ENCODE measurements at places on chromosomes 4 and X.

GRCh38 chr4:24003926-24004325 lies 114.1 kb upstream of the PPARGC1A start:
- no peak for DNase-seq

- no peak for DNase-seq
Measured at GRCh38 chrX:5617666-5618065, 611.0 kb downstream of the NLGN4X start.

GRCh38 chr4:151529187-151529586 lies 120.2 kb downstream of the FHIP1A start:
- DNase-seq = no peak

GRCh38 chrX:87067795-87068369 lies 449.7 kb upstream of the KLHL4 start:
- DNase-seq = no peak

GRCh38 chr4:5881340-5881739 lies 11.5 kb downstream of the CRMP1 start:
- no peak for DNase-seq

DNA sequence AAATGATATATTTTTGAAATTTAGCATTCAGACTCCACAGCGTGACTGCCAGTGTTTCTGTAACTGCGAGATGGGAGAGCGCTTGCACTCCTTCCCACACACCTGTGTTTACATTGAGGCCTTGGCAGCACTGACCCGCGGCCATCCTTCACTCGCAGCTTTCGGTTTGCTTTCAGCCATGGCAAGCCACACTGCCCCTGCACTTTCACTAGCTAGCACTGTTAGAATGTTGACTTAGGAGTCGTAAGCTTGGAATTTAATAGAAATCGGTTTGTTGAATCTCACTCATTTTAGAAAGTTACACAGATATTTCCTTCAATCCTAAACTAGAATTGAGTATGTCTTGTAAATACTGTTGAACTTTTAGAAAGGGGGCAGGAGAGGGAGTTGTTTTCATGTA lies 136.2 kb downstream of the CFAP299 start:
- DNase-seq = no peak

DNA sequence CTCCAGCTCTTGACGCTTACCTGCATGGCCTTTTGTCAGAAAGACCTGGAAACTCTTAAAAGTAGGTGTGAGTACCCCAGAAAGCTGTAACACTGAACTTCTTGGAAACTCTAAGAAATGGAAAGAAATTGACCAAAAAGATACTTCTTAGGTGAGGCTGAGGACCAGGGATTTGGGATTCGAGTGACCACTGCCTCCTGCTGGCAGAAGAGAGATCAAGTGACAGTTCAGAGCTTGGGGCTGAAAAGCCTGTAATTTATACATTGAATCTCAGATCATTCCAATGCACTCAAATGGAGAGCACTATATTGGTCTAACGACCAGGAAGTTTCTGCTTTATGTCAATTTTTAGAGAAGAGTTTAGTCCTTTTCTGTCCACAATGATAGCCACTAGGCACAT lies 204.6 kb downstream of the PDGFRA start:
- DNase-seq = no peak

DNA sequence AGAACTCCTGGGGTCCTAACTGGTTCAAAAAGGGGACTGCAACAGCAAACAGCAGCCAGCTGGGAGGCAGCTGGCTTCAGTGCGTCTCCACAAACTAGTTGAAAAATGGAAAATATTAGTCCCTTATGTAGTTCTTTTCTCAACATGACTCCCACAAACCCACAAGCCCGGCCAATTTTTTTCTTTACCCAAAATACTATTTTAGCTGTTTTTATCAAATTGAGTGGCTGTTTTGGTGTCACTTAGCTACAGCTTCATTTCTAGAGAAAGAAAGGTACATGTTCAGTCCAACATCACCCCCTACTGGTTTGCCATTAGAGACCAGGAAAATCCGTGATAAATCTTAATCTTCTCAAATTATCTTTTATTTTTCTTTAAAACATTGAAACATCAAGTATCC lies 97.2 kb downstream of the GUCY2F start:
- no peak for DNase-seq

DNA sequence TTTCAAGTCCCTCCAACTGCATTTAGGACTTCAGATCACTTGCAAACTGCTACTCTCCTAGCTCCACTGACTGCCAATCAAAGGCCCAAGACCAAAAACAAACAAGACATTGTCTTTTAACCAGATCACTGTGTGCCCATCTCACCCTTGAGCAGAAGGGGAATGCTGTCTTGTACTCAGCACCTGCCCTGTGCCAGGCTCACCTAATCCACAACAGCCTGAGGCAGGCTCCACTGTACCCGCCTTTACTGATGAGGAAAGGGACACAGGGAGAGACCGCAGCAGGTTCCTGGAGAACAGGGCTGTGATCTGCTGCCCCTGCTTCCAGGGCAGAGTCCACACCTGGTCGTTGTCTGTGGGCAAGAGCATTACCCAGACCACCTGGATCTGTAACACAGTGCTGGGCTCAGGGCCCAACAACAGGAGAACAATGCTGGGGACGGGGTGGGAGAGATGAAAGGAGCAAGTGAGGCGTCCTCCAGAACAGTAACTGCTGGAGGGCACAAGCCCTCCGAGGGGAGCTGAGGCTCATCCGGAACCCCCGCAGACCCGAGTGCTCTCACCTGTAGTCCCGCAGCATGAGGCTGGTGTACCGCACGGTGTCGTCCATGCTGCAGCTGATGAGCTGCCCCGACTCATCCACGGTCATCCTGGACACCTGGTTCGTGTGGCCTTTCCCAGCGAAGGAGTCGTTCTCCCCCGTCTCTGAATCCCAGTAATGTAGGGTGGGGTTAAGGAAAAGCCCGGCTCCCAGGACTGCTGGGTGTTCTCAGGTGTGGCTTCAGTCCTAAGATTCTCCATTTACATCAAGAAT lies 33.9 kb downstream of the WDR1 start:
- DNase-seq = peak; percentile 16

DNA sequence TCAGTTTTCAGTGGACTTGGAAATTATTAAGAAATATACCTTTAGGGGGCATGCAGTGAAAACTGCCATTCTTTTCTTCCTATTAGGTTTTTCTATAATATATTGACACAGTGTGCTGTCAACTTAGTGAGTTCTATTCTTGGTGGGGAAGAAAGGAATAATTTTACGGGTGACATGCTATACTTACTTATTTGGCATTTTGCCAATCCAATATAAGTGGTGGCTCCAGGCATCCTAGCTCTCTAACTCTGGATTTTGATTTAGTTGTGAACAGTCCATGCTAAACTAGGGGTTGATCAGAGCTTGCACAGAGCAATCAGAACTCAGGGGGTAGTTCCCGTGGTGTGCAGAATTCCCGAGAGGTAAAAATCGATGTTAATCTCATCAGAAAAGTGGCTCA lies 277.7 kb upstream of the FTHL17 start:
- no peak for DNase-seq

DNA sequence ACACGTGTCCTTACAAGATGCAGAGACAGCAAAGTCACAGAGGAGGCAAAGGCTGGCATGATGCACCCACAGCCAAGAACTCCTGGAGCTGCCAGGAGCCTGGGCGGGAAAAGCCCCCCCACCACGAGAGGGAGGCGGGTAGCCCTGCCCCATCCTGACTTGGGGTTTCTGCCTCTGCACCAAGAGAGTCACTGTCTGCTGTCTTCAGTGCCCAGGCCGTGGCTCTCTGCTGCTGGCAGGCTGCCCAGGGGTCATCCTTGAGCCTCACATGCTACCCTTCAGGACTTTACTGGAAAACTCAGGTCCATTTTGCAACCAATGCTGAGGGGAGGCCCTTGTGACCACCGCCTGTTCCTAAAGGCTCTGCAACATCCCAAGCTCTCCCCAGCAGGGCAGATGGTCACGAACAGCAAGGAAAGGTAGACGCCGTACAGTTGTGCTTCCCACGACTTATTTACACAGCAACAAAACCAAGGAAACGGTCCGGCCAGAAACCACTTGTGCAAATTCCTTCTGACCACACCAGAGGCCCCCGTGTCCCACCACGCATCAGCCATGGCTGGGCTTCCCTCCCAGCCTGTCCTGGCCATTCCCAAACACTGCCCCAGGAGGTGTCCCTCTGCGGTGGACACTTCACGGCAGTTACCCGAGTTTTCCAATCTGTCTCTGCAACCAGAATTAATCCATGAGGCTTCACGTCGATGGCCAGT lies 56.9 kb downstream of the ACOX3 start:
- DNase-seq = no peak

GRCh38 chr4:123802082-123802645 lies 405.6 kb downstream of the SPRY1 start:
- DNase-seq = no peak

GRCh38 chr4:40550948-40551462 lies 78.7 kb downstream of the RBM47 start:
- no peak for DNase-seq

DNA sequence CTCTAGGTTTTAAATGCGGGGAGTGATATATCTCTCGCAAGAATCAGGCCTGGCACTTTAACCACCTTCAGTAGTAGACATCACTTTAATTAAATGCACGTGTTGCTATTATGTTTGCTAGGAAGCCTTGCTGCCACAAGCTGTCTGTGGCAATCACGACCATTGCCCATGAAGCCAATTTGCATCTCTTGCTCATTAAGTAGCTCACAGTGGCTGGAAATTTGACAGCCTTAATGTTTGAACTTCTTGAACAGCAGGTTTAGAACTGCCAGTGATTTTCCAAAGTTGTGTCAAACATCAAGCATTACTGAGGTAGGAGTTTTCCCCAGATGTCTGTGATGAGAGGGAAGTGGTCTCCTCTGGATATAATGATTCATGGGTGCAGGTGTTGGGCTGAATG lies 642.3 kb upstream of the CPEB2 start:
- DNase-seq = no peak

DNA sequence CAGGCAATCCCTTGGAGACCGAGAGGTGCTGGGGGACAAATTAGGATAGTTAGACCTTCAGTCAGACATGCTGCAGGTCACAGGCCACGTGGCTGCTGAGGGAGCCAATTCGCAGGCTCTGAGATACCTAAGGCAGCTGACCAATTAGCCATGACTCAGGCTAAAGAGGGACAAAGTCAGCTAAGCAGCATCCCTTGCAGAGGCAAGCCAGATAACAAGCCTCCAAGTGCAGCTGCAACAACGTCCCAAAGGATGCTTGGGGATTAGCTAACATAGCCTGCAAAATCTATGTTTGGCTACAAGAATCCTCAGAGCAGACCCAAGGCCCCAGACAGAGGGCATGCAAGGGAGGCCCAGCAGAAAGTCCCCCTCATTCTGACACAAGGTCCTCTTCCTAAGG lies 93.5 kb downstream of the SEL1L3 start:
- no peak for DNase-seq

- no peak for DNase-seq
Measured at GRCh38 chr4:151804086-151804630, 43.4 kb upstream of the GATB start.

DNA sequence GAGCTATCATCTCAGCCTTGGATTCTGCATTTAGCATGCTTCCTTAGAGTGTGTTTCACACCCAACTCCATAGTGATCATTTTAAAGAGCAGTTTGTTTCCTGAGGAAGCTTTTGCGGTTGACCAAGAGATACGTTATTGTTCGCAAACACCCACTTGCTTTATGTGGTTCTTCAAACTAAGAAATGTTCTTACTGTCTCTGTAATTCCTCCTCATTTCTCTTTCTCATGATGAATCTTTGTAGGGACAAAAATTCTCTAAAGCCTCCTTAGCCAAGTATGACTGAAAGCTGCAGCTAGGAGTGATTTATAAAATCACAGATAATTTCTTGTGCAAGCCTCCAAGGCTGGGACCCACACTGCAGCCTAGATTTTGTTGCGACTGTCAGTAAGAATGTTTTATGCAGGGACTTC lies 10.0 kb downstream of the TNIP3 start:
- DNase-seq = no peak

GRCh38 chr4:6123116-6123515 lies 77.2 kb downstream of the JAKMIP1 start:
- no peak for DNase-seq

DNA sequence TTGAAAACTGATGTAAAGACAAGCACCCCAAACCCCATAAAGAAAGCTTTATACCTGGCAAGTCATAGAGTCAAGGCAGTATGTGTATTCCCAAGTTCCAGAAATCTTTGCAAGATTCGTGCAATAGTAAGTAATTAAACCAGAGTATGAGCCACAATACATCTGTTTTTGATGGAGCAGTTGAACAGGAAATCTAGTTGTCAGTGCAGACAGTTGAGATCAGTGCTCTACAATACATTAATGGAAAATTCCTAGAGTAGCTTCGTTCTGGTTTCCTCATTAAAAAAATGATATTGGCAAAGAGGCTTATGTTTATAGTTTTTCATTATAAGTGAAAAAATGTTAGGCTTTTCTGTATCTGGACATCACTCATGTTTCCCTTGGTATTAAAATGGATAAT lies 575.3 kb downstream of the TRIML1 start:
- DNase-seq = no peak

- DNase-seq = no peak
Measured at GRCh38 chr4:45241976-45242375, 515.6 kb upstream of the GNPDA2 start.

DNA sequence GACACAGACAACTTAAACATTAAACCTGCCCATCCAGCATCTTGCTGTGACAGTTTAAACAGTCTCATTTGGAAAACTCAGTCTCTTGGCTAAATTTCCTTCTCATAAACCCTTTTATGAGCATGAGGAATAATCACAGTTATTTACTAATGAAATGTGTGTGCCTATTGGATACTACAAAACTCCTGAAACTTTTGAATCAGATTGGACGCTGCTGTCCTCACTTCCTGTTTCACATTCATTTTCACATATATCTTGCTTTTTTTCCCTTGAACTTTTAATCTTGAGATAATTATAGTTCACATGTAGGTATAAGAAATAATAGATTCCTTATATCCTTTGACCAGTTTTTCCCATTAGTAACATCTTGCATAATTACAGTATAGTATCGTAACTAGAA lies 111.7 kb downstream of the CDKL5 start:
- DNase-seq = no peak

- DNase-seq = no peak
Measured at GRCh38 chrX:153502796-153503195, 8.0 kb downstream of the BGN start.

DNA sequence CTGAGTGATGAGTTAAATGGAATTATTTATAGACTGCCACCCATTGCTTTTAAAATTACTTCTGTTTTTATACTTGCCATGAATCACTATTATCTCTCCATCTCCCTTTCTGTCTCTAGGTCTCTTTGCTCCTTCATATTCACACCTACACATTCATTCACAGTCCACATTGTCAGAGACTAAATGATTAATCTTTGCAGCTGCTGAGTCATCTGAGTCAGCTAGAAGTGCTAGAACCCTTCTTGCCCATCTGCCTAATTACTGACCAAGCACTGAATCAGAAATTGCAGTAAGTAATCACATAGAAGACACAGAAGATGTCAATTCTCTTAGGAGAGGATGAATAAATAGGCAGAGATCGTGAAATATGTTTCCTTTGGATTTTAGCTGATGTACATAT lies 31.6 kb upstream of the RPS6KA6 start:
- DNase-seq = no peak
